ENCODE measurements at places on chromosomes 1 and 21.

DNA sequence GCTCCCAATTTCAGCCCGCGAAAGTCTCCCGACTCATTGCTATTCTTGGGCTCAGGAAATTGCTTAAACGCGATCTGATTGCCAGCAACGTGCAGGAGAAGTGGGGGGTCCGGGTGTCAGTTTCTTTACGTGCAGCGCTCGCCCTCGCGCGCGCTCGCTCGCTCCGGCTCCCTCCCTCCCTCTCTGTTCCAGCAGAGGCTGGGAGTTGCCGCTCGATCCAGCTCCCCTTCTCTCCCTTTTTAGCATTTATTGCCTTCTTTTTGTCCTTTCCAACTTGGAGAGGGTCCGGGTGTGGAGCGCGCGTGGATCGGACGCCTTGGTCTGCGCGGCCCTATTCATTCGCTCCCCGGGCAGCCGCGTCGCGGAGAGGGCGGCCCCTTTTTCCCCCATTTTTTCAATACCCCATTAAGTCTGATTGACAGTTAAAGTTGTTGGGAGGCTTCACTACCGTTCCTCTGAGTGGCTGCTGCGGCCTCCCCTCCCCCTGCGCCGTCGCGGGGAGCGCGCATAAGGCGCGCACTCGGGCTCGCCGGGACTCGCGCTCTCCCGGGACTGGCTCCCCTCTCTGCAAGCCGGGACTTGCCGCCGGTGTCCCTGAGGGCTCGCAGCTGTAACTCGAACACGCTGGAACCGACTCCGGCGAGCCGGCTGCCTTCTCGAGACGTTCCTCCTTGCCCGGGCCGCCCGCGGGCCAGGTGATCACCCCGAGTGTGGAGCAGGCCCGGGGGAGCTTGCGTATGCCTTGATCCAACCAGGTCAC, at the start of gene DHRS3:
Gene DHRS3, minus strand, starts transcription at position 310 of the 760 bp plus-strand sequence. CDS start 862 bp downstream, outside the sequence.
- peaks cover 64% of the 10 kb centered on the region for H3K4me1 ChIP-seq
- peak within 1 kb of the TSS; percentile 100 for H3K27ac ChIP-seq
- H3K27me3 ChIP-seq, result no peaks in the 10 kb centered on the region
- peak within 1 kb of the TSS; percentile 99 for H3K4me3 ChIP-seq
- peak; percentile 92 for DNase-seq

GRCh38 chr1:220371324-220371723, 99.1 kb upstream of the RAB3GAP2 start:
- no peak overlapping the region for H3K4me3 ChIP-seq
- H3K27me3 ChIP-seq, result no peaks in the 10 kb centered on the region
- H3K36me3 ChIP-seq, result no peaks in the 10 kb centered on the region
- H3K27ac ChIP-seq, result no peak overlapping the region
- peaks cover 37% of the 10 kb centered on the region for H3K4me1 ChIP-seq

- H3K4me1 ChIP-seq, result peaks cover 62% of the 10 kb centered on the region
- peaks cover 55% of the 10 kb centered on the region for H3K27me3 ChIP-seq
- no peak for DNase-seq
- no peaks in the 10 kb centered on the region for H3K36me3 ChIP-seq
- H3K27ac ChIP-seq, result peak overlapping the region; percentile 93
Measured at GRCh38 chr1:212607913-212608391, 609 bp upstream of the ATF3 start.

- peaks cover 13% of the 10 kb centered on the region for H3K36me3 ChIP-seq
- no peaks in the 10 kb centered on the region for H3K4me1 ChIP-seq
- no peaks in the 10 kb centered on the region for H3K27me3 ChIP-seq
- DNase-seq, result no peak
- H3K4me3 ChIP-seq, result no peak overlapping the region
Measured at GRCh38 chr1:76627901-76628300, 239.4 kb upstream of the ST6GALNAC5 start.

- H3K27me3 ChIP-seq, result peaks cover 4% of the 10 kb centered on the region
- peak overlapping the region; percentile 70 for H3K27ac ChIP-seq
- peaks cover 35% of the 10 kb centered on the region for H3K4me1 ChIP-seq
- no peak for DNase-seq
Measured at GRCh38 chr1:156344409-156344808, 6.1 kb downstream of the TSACC start.

DNA sequence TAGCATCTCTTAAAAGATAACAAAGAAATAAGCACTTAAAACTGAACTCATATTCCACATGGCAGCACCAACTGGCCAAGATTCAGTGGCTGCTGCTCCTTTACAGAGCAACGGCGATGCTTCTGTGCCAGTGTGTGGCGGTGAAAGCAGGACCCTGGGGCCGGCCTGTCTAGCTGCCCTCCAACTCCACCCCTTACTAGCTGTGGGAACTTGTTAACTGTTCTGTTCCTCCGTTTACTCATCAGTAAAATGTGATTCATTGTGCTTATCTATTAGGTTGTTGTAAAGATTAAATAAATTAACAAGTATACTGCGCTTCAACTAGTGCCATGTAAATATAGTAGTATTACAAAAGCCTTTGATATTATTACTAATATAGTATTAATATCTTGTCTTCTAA, 133.2 kb downstream of the GDAP2 start:
- no peak overlapping the region for H3K4me3 ChIP-seq
- H3K36me3 ChIP-seq, result no peaks in the 10 kb centered on the region
- no peak overlapping the region for H3K27ac ChIP-seq
- no peak for DNase-seq
- H3K4me1 ChIP-seq, result peaks cover 9% of the 10 kb centered on the region
- H3K27me3 ChIP-seq, result no peaks in the 10 kb centered on the region

DNA sequence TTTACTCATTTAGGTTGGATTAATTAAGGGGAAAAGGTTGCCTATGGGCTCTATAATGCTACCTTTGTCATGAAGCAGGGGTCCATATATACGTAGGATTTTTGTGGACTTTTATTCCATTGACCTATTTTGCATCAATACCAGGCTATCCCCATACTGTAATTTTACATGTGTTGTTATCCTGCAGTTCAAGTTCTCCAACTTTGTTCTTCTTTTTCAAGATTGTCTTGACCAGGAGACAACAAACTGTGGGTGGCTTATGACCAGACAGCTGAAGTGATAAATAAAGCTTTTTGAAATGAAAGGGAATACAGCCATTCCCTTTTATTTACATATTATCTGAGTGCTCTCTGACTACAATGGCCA, 345.7 kb downstream of the BARHL2 start:
- H3K4me3 ChIP-seq, result no peak overlapping the region
- no peak for DNase-seq
- H3K27me3 ChIP-seq, result peaks cover 8% of the 10 kb centered on the region
- H3K36me3 ChIP-seq, result no peaks in the 10 kb centered on the region

GRCh38 chr1:64209221-64209620, 5.8 kb downstream of the UBE2U start:
- no peak for DNase-seq
- H3K4me3 ChIP-seq, result no peak overlapping the region
- H3K27me3 ChIP-seq, result no peaks in the 10 kb centered on the region
- no peaks in the 10 kb centered on the region for H3K36me3 ChIP-seq
- no peak overlapping the region for H3K27ac ChIP-seq

GRCh38 chr1:173195596-173196088, 11.5 kb downstream of the TNFSF4 start:
- H3K27ac ChIP-seq, result no peak overlapping the region
- DNase-seq, result no peak
- H3K27me3 ChIP-seq, result no peaks in the 10 kb centered on the region
- H3K4me3 ChIP-seq, result no peak overlapping the region
- H3K36me3 ChIP-seq, result no peaks in the 10 kb centered on the region

DNA sequence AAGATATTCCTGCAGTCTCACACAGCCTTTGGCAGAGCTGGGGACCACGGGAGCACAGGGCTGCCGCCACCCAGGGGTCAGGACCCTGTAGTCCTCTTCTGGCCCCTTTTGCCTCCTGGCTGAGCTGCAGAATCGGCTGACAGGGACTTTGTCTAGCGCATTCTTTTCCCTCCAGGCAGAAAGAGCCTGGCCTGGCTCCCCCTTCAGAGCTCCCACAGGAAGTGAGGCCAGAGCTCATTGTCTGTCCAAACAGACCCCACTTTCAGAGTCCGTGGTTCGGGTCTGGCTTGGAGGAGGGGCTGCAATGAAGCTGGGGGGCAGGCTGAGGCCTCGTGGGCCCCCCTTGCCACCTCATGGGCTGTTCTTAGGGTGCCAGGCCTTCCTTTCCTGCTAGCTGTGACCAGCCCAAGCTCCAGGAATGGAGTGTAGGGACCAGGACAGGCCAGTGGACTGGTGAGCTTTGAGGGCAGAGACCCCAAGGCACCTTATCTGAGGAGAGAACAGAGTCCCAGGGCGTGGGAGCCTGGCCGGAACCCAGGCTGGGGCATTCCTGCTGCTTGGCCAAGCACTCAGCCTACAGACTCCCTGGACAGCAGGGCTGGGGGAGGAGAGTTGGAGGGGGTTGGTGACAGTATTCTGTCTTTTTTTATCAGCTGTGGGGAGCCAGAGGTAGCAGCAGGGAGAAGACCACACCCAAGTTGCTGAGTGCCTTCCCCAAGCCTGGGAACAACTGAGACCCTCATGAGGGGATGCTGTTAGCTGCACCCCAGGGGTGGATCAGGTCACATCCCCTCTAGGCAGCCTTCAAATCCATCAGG, 4.7 kb downstream of the CELSR2 start:
- H3K27me3 ChIP-seq, result peaks cover 2% of the 10 kb centered on the region
- H3K27ac ChIP-seq, result peak overlapping the region; percentile 78
- no peak for DNase-seq
- peak overlapping the region; percentile 36 for H3K4me3 ChIP-seq

DNA sequence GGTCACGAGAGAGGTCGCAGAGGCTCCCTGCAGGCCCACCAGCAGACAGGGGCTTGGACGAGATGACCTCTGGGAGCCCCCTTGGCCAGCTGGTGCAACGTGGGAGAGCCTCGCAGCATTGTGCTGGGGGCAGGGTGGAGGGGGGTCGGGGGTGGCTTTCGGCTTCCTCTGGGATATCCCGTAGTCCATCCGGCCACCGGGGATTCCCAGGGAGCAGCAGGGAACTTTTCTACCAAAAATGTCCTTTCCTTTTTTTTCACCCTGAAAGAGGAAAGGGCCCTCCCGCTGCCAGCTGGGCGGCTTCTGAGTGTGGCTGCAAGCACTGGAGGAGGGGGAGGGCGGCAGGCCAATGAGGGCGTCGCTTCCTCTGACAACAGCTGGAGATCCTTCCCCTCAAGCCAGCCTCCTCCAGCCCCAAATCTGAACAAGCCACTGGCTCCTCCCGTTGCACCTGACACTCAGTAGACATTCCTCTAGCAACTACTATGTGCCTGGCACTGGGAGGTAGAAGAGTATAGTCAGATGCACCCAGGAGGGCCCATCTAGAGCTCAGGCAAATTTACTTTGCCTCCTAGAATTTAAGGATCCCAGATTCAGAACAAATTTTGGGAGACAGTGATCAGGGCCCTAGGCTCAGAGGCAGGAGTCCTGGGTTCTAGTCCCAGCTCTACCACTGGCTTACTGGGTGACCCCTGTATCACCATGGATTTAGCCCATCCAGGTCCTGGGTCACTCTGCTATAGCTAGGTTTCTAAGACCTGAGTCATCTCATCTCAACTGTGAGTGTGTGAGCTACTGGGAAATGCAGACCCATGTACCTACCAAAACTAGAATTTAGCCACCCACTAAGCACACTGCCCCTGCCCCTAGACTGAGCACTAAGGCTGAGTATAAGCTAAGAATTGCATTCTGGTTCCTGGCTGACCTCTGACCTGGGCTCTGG, 2.7 kb downstream of the MOB3C start:
- peaks cover 28% of the 10 kb centered on the region for H3K4me1 ChIP-seq
- H3K36me3 ChIP-seq, result peaks cover 12% of the 10 kb centered on the region
- no peak overlapping the region for H3K27ac ChIP-seq
- no peak for DNase-seq
- peaks cover 4% of the 10 kb centered on the region for H3K27me3 ChIP-seq
- H3K4me3 ChIP-seq, result no peak overlapping the region

DNA sequence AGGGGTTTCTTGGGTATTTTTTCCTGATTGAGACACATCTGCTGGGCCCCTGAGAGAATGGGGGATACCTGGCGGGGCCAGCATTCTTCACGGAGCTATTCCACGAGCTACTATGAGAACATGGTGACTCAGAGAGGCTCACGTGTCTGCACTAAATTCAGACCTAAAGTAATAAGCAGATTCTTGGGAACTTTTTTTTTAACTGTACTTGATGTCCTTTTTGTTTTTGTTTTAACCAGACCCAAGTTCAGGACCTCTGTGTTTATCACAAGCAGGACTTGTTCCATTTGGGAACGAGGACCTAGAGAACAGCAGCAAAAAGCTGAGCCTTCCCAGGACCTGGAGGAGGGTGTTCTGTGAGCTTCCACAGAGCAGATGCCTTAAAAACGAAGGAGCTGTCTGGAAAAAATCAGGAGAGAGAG, 44.0 kb downstream of the EVA1C start:
- H3K27ac ChIP-seq, result peak overlapping the region; percentile 72
- no peaks in the 10 kb centered on the region for H3K36me3 ChIP-seq
- no peak overlapping the region for H3K4me3 ChIP-seq

- H3K36me3 ChIP-seq, result peaks cover 13% of the 10 kb centered on the region
- H3K4me1 ChIP-seq, result peaks cover 45% of the 10 kb centered on the region
- DNase-seq, result no peak
- H3K4me3 ChIP-seq, result peak overlapping the region; percentile 4
- H3K27me3 ChIP-seq, result no peaks in the 10 kb centered on the region
- H3K27ac ChIP-seq, result peak overlapping the region; percentile 85
Measured at GRCh38 chr1:31587720-31588423, 11.6 kb downstream of the TINAGL1 start.

- H3K4me3 ChIP-seq, result no peak overlapping the region
- H3K4me1 ChIP-seq, result peaks cover 48% of the 10 kb centered on the region
- no peak for DNase-seq
- no peaks in the 10 kb centered on the region for H3K36me3 ChIP-seq
- peaks cover 5% of the 10 kb centered on the region for H3K27me3 ChIP-seq
- peak overlapping the region; percentile 58 for H3K27ac ChIP-seq
Measured at GRCh38 chr1:234488054-234489006, 9.4 kb upstream of the TARBP1 start.

GRCh38 chr21:46083791-46084561, 13.9 kb upstream of the COL6A2 start:
- H3K27me3 ChIP-seq, result no peaks in the 10 kb centered on the region
- no peak overlapping the region for H3K4me3 ChIP-seq
- H3K36me3 ChIP-seq, result no peaks in the 10 kb centered on the region

DNA sequence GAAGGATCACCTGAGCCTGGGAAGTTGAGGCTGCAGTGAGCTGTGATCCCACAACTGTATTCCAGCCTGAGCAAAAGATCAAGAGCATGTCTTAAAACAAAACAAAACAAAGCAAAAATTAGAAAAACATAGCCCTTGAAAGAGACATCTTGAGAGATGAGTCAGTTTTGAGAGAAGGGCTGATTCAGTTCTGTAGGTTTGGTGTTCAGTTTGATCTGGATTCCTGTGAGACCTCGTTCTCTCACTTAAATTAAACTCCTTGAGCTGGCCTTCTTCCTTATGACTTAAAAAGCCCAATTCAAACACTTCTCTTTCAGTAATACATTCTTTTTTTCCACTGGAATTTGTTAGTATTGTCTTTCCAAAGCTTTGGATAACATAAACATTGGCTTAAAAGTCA, 164.2 kb downstream of the NRIP1 start:
- H3K27ac ChIP-seq, result no peak overlapping the region
- H3K4me3 ChIP-seq, result no peak overlapping the region
- no peak for DNase-seq
- no peaks in the 10 kb centered on the region for H3K27me3 ChIP-seq
- H3K36me3 ChIP-seq, result peaks cover 1% of the 10 kb centered on the region
- peaks cover 2% of the 10 kb centered on the region for H3K4me1 ChIP-seq

DNA sequence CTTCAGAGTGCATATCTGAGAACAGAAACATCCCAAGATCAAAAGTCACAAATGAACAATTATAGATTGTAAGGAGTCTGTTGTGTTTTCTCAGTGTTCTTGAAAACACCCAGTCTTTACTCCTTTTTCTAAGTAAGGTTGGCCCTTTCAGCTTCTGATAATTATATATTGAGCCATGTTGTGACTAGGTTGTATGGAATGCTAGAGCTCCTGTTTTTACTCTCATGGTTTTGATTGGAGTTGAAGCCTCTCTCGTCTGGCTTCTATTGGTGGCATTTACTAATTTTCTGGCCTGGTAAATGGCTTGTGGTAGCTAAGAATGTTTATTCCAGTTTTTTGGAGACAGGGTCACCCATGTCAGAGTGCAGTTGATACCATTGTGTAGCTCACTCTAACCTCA, 84.7 kb downstream of the NDUFS5 start:
- H3K27me3 ChIP-seq, result no peaks in the 10 kb centered on the region
- peaks cover 11% of the 10 kb centered on the region for H3K4me1 ChIP-seq
- H3K4me3 ChIP-seq, result no peak overlapping the region
- peak overlapping the region; percentile 57 for H3K27ac ChIP-seq
